ENCODE measurements at places on chromosomes 6 and 20. TPM values are rescaled to one million over a fixed set of nuclear protein-coding genes. Genes with fewer than 3 reads are reported as not detected.

OPRL1 gene
- total RNA-seq: 0.29 TPM

PHACTR3 gene
- total RNA-seq: 0.12 TPM

GSTA2 gene
- total RNA-seq: not detected

GRCh38 chr6:161833099-161833860 lies 559.4 kb upstream of the AGPAT4 start:
- no peak for DNase-seq

DNA sequence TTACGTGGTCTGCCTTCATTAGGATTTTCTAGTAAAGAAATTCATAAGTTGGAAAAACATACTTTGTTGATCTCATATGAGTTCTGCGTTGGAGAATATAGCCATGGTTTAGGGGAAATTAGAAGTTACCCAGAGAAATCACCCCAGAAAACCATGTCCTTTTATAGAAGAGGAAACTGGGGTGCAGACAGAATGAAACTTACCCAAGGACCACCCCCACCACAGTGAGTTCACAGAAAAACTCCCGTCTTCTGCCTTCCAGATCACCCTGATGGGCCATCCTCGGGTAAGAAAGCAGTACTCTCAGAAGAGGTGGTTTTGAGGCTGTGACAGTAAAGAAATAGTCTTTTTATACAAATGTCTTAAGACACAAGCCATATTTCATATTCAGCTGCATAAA lies 25.1 kb upstream of the MAFB start:
- no peak for DNase-seq

PRL gene
- total RNA-seq: not detected

TREML1 gene
- not detected for total RNA-seq

DNA sequence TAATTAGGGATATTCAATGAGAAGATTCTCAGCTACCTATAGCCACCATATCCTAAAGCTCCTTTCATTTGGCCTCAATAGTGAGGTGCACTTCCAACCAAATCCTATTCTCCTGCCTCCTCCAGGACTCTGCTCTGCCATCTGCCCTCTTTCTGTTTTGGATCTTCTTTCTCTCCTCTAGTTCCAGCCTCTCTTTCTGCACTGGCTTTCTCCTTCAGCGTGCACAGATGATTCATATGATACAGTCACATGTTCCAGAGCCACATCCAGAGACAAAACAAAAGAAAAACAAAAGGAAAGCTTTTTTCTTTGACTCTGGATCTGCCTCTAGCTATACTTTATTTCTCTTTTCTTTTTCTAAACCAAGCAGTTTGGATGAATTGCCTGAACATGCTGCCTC lies 531.9 kb upstream of the MAN1A1 start:
- peak; percentile 71 for DNase-seq

BTN1A1 gene
- total RNA-seq: not detected

DNA sequence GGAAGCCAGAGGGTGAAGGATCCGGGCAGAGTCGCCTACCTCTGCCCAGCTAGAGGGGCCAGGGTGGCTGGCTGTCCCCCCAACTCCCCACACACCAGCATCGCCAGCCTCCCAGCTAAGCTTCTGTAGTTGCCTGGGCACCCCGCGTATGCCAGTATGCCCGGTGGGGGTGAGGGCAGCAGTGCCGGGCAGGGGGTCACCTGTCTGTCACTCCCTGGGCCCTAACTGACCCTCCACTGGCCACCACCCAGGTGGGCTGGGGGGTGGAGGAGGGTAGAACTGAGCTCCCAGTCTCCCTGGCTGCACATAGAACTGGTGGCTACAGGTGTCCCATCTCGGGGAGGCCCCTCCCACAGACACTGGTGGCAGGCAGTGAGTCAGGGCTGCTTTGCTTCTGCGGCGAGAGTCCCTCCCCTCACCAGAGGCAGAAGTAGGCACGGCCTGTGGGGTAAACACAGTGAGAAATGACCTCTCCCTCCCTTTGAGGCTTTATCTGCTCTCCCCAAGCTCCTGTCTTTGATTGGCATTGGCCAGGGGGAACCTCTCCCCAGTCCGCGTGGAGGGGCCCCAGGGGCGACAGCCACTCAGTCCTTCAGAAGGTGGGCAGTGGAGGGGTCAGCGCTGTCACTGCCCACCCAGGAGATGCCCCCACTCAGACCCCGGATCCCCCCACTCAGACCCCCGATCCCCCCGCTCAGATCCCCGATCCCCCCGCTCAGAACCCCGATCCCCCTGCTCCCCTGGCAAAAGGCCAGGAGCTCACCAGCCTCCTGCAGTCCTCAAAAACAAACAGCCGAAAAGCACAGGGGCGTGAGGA lies 2.5 kb downstream of the NTSR1 start:
- DNase-seq: peak; percentile 86

DNA sequence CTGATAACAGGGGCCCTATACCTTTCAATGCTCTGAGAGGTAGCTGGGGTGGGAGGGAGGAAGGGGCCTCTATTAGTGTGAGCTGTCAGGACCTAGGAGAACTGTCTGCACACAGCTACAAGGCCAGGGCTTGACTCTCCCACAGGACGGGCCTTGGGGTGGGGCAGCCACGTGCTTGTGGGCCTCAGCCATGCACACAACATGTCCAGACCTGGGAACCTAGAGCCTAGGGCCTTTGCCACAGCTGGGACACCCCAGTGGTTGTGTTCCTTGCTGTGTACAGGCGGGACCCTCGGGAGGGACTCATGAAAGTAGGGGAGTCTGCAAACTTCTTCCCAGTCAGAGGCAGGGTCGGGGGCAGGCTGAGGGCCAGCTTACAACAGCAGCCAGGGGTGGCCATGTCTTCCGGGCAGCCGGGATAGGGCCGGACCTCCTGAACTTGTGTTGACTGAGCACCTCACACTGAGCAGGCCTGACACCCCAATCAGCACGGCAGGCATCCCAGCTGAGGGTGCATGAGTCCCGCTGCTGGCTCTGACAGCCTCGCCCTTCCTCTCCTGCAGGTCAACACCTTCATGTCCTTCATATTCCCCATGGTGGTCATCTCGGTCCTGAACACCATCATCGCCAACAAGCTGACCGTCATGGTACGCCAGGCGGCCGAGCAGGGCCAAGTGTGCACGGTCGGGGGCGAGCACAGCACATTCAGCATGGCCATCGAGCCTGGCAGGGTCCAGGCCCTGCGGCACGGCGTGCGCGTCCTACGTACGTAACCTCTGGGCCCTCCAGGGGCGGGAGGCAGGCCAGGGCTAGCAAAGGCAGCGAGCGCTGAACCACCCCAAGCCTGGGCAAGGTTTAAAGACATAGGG lies 41.9 kb upstream of the MRGBP start:
- no peak for DNase-seq

GRCh38 chr6:23091795-23092194 lies 522.4 kb downstream of the HDGFL1 start:
- no peak for DNase-seq

- DNase-seq: no peak
These were observed 172.9 kb upstream of the SASH1 start for GRCh38 chr6:148169706-148170105.

- no peak for DNase-seq
These were observed 54.7 kb upstream of the SNRPB2 start for GRCh38 chr20:16675001-16675564.

SIRPA gene
- 7.0 TPM for total RNA-seq

FNDC11 gene
- 1.8 TPM for total RNA-seq

DNA sequence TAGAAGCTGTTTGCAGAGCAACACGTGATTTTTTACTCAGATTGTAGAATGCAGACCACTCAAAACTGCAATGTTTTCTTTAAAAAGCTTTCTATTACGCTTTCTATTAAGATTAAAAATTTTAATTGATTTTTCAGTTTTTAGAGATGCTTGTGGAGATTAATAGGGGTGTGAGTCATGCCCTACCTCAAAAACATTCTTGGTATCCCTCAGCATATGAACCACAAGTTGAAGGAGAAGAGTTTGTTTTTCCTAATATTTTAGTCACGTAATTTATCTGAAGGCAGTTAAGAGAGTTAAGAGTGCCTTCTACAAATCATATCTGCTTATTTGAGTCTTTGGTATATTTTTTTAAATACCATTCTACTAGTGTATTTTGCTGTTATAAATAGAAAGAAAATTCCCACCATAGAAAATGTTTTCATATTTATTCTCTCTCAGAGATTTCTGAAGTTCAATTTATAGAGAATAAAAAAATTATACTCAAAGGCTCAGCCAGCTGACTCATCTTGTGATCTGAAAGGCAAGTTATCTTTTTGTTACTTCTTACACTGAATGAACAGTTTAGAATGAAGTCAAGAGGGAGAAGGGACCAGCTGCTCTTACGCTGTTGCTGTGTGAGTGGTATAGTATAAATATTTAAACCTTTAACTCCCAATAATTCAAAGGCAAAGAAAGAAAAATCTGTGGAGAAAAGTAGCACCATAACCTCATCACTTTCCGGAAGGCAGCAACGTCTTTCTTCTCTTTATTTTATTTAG lies 7.6 kb downstream of the RIPOR2 start:
- DNase-seq: no peak

GRCh38 chr6:150632785-150633485 lies 33.2 kb downstream of the PLEKHG1 start:
- DNase-seq: no peak

- no peak for DNase-seq
These were observed 144.0 kb downstream of the FLRT3 start for GRCh38 chr20:14193443-14193842.

GATA5 gene
- total RNA-seq: not detected

THBS2 gene
- 90.8 TPM for total RNA-seq

DNA sequence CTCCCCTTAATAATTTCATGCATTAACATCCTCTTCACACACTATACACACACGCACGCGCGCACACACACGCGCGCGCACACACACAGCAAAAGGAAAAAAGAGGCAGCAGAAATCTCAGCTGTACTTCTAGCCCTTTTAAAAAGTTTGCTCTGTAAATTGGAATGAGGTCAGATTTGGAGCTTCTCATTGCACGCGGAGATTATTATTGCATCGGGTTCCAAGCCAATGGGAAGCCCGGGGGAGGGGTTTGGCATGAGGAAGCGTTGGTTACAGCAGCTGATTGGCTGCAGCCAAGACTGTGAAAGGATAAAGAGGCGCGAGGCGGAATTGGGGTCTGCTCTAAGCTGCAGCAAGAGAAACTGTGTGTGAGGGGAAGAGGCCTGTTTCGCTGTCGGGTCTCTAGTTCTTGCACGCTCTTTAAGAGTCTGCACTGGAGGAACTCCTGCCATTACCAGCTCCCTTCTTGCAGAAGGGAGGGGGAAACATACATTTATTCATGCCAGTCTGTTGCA lies at the start of gene SOX4:
Gene SOX4, plus strand, starts transcription at position 340 of the 515 bp plus-strand sequence. CDS start 784 bp downstream, outside the sequence.
- peak; percentile 98 for DNase-seq

GPR63 gene
- total RNA-seq: 0.29 TPM

- DNase-seq: peak; percentile 4
These were observed 1.1 kb upstream of the SAMD5 start for GRCh38 chr6:147507162-147508041.

NKAIN2 gene
- total RNA-seq: not detected

DNA sequence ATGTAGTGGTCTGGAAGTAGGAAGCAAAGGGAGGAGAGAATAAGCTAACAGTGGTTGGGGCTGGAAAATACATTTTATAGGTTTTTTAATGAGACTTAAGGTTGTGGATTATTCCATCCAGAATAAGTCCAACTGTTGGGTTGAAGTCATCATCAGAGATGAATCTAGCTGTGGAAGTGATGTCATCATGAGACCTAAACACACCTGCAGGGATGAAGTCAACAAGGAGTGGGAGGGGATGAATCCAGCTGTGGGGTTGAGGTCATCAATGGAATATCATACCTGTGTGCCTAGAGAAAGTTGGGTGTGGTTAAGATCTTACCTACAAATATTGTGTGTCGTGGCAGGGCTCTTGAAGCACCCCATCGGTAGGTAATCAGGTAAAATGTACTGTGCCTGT lies 730.7 kb downstream of the RFPL4B start:
- no peak for DNase-seq

DNA sequence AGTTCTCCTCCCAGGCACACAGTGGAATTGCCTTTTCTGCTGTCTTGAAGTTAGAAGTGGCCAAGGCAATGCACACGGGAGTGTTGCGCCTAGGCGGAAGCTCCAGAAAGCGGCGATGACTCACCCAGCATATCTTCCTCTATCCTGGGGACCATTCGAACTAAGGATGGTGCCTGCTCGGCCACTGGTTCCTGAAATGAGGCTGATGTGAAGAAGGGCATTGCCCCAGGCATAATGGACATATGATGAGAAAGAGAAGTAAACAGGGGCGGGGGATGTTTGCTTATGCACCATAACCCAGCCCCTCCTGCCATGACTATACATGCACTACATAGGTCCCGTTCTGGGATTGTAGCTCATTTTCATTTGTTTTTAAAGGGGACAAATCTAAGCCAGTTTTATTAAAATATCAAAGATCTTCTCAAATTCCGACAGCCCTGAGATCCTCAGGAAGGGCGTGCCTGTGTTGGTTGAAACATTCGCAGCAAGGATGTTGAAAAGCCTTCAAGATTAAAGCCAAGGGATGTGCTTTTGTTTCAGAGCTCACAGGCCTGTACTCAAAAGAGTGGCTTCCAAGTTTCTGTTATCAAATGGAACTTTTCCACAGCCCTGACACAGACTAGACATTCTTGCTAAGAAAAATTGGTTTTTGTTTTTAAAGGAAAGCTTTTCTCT lies 218.5 kb downstream of the LY86 start:
- DNase-seq: no peak

MYB gene
- 0.12 TPM for total RNA-seq

ZNF165 gene
- 1.1 TPM for total RNA-seq

NCOA5 gene
- 15.1 TPM for total RNA-seq

- no peak for DNase-seq
These were observed 9.1 kb downstream of the UCKL1 start for GRCh38 chr20:63946986-63947637.

TBX18 gene
- total RNA-seq: 9.1 TPM

GRCh38 chr6:90790696-90791095 lies 203.8 kb upstream of the MAP3K7 start:
- peak; percentile 2 for DNase-seq

PRR18 gene
- not detected for total RNA-seq

SLC32A1 gene
- total RNA-seq: not detected

TCF15 gene
- total RNA-seq: not detected

GRCh38 chr6:44457596-44457995 lies 70.1 kb downstream of the CDC5L start:
- no peak for DNase-seq

GRCh38 chr6:167993169-167993568 lies 4.3 kb upstream of the KIF25 start:
- no peak for DNase-seq

DNA sequence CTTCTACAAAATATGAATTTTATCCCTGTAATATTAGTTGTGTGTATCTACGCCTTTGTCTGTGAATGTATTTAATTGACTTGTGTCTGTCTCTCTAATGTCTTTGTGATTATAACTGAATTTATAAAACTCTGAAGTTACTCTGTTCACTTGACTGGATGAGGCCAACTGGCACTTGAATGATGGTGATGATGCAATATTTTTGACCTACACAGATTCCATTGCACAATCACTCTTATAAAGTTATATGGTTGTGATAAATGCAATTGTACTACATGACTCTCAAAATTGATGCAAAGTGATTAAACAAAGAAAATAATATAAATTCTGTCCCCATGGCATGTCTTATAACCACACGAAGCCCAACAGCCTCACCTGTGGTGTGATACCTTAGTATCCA lies 287.3 kb upstream of the PLN start:
- no peak for DNase-seq
